ENCODE measurements at places on chromosomes 16 and 17. TPM values are rescaled to one million over a fixed set of nuclear protein-coding genes. Genes with fewer than 3 reads are reported as not detected.

DNA sequence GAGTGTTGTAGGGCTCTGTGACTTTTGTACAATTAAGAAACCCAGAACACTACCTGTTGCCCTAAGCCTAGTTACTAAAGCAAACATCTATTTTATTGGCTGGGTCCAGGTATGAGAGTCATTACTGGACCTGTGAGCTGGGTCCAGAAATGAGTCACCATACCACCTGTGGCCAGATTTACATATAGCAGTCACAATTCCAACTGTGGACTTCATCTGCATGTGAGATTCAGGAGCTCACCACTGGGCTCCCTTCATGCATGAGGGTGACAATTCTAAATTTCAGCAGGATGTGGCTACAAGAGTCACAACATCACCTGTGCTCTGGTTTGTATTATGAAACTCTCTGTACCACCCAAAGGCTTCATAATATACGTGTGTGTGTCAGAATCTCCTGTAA is 2038.0 kb downstream of the TP53TG3F start:
- no peaks in the 10 kb centered on the region for H3K4me1 ChIP-seq
- H3K4me3 ChIP-seq: no peak overlapping the region
- no peaks in the 10 kb centered on the region for H3K27me3 ChIP-seq
- no peaks in the 10 kb centered on the region for H3K36me3 ChIP-seq
- no peak overlapping the region for H3K27ac ChIP-seq

KRTAP4-9 gene
- not detected for total RNA-seq

DNA sequence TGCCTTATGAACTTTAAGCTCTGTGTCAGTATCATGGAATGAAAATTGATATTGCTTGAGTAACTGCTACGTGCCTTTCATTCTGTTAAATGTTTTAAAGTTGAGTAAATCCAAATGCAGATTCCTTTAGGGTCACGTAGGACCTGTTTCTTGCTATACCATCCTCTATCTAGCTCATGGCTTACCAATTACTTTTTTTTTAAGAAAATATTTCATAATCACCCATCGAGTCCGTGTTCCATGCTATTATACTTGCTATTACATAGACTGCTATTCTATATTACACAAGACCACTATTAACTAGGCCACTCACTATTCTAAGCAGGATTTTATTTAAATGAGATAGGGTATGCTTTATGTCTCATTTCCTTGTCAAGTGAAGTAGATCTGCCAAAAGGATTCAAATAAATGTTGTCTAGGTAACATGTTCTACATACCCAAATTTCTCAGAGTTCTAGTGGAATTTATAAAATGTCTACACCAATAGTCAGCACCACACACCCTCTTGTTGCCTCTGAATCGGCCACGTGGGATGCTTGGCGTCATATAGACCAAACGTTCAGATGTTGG is 11.9 kb downstream of the ANKFN1 start:
- H3K4me3 ChIP-seq: no peak overlapping the region
- no peaks in the 10 kb centered on the region for H3K36me3 ChIP-seq
- H3K27ac ChIP-seq: no peak overlapping the region
- H3K27me3 ChIP-seq: no peaks in the 10 kb centered on the region
- no peaks in the 10 kb centered on the region for H3K4me1 ChIP-seq

- H3K36me3 ChIP-seq: no peaks in the 10 kb centered on the region
- peaks cover 62% of the 10 kb centered on the region for H3K4me1 ChIP-seq
- H3K4me3 ChIP-seq: no peak overlapping the region
- DNase-seq: no peak
- no peaks in the 10 kb centered on the region for H3K27me3 ChIP-seq
These were observed 55.8 kb downstream of the ZFHX3 start for GRCh38 chr16:72992142-72992601.

CMTM1 gene
- 8.4 TPM for total RNA-seq

GRCh38 chr16:17213025-17213424 is 257.7 kb downstream of the XYLT1 start:
- no peaks in the 10 kb centered on the region for H3K27me3 ChIP-seq
- H3K4me1 ChIP-seq: no peaks in the 10 kb centered on the region

- no peaks in the 10 kb centered on the region for H3K36me3 ChIP-seq
- no peak overlapping the region for H3K4me3 ChIP-seq
- DNase-seq: peak; percentile 12
- H3K27ac ChIP-seq: no peak overlapping the region
- peaks cover 11% of the 10 kb centered on the region for H3K27me3 ChIP-seq
These were observed 313.1 kb upstream of the TNRC6C start for GRCh38 chr17:77645072-77646045.

DCAKD gene
- 21.8 TPM for total RNA-seq

DNA sequence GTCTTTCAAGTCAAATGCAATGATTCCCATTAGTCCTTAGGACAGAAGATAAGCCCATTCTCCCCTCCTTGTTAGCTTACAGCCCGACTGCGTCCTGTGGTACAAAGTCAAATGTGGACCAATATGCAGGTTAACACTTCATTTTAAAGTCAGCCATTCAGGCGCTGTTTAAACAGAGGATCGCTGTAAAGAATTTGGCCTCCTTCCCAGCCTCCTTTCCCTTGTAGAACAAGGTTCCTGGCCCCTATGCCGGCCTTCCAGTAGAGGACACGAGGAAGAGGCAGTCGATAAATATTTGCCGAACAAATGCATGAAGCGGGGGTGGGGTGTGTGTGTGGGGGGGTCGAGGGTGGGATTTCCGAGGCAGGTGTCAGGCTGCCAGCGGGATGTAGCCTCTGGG is 4.3 kb downstream of the SDK2 start:
- H3K4me1 ChIP-seq: peaks cover 14% of the 10 kb centered on the region
- peaks cover 36% of the 10 kb centered on the region for H3K27me3 ChIP-seq
- DNase-seq: no peak
- H3K27ac ChIP-seq: no peak overlapping the region

GRCh38 chr17:35189291-35189690 is 4.9 kb downstream of the SLC35G3 start:
- peaks cover 5% of the 10 kb centered on the region for H3K4me1 ChIP-seq
- no peak overlapping the region for H3K4me3 ChIP-seq
- H3K27ac ChIP-seq: no peak overlapping the region
- no peak for DNase-seq
- no peaks in the 10 kb centered on the region for H3K27me3 ChIP-seq

DNA sequence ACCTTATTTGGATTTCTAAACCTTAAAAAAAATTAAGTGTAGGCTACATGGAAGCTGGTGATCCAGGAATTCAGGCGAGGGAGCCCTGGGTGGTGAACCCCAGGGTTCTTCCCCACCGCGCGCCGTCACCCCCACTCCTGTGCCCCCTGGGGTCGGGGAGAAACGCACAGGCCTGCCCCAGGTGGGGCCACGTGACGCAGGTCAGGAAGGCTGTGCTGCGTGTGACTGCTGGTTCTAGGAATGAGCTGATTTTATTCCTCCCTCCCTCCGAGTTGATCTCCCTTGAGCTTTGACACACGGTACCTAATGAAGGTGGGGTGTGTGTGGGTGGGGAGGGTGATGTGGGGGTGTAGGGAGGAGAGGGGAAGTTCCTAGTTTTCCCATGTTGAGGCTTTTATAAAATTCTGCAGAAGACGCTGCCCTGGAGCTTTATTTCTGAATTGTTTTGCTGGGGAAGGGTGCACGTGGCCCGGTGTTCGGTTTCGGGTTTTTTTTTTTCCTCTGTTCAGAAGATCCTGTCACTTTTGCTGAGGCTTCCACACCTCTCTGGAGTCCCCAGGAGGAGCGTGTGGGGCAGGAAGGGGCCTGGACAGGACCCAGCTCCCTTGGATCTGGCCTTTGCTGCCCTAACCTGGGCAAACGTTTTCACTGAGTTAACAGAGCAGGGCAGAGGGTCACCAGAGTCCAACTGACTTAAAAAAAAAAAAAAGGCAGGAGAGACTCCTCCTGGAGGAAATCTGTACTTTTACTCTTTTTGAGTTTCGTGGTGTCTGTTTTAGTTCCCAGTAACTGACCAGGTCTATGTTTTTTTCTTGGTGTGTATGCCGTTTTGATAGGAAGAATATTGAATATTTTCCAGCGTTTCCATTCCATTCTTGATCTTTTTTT is 55.8 kb upstream of the GSE1 start:
- peak; percentile 80 for DNase-seq
- peak overlapping the region; percentile 95 for H3K27ac ChIP-seq
- peaks cover 48% of the 10 kb centered on the region for H3K4me1 ChIP-seq
- H3K27me3 ChIP-seq: no peaks in the 10 kb centered on the region
- no peaks in the 10 kb centered on the region for H3K36me3 ChIP-seq

DNA sequence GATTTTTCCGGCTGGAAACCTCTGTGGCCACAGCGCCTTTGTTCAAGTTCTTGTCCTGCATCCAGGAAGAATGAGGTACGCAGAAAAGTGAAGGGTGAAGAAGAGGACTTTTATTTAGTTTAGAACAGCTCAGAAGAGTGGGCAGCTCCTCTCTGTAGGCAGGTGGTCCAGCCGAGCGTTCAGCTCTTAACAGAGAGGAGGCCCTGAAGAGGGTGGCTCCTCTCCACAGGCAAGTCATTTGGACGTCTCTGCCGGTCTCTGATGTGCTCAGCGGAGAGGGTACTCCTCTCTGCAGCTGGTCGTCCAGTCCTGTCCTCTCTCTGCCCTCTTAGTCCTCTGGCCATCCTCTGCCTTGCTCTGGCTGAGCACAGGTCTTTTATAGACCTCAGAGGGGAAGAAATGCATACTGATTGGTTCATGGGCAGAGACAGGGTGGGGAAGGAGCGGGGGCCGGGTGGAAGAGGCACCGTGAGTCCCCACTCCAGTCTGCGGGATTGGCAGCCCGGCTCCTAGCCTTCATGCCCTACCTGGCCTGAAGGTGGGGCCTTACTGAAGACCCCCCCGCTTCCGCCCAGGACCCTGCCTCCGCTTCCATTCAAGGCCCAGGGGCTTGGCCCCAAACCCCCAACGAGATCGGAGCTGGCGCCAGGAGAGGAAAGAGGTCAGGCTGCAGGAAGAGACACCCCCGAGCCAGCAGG is 70.0 kb upstream of the NKD1 start:
- H3K27me3 ChIP-seq: peaks cover 7% of the 10 kb centered on the region
- no peaks in the 10 kb centered on the region for H3K36me3 ChIP-seq
- H3K4me1 ChIP-seq: no peaks in the 10 kb centered on the region
- H3K4me3 ChIP-seq: no peak overlapping the region

DNA sequence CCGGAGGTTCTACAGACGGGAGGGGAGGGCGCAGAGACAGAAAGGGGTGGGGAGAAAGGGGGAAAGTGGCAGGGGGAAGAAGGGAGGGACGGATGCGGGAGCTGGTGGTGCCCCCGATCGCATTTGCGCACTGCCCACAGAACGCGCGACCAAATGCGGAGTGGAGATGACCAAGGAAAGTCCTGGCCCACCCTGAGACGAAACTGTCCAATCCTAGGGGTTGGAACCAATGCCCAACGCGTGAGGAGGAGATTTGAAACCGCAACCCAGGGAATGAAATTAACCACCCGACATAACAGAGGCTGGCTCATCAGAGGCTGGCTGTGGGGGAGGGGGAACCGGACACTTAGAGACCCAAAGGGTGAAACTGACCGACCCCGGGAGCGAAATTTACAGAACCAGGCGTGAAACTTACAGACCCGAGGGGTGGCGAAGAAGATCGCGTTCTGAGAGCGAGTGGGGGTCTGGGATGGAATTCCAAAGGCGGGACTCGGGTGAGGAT is 1.4 kb downstream of the HES7 start:
- peaks cover 23% of the 10 kb centered on the region for H3K27me3 ChIP-seq
- no peak for DNase-seq
- H3K4me3 ChIP-seq: peak overlapping the region; percentile 67
- peaks cover 79% of the 10 kb centered on the region for H3K4me1 ChIP-seq
- H3K36me3 ChIP-seq: no peaks in the 10 kb centered on the region
- H3K27ac ChIP-seq: no peak overlapping the region

AXIN2 gene
- 63.6 TPM for total RNA-seq

IKZF3 gene
- total RNA-seq: 8.2 TPM

- no peaks in the 10 kb centered on the region for H3K27me3 ChIP-seq
- no peaks in the 10 kb centered on the region for H3K4me1 ChIP-seq
- no peak for DNase-seq
- no peaks in the 10 kb centered on the region for H3K36me3 ChIP-seq
- no peak overlapping the region for H3K27ac ChIP-seq
These were observed 146.1 kb downstream of the RAB11FIP4 start for GRCh38 chr17:31537565-31538011.

DNA sequence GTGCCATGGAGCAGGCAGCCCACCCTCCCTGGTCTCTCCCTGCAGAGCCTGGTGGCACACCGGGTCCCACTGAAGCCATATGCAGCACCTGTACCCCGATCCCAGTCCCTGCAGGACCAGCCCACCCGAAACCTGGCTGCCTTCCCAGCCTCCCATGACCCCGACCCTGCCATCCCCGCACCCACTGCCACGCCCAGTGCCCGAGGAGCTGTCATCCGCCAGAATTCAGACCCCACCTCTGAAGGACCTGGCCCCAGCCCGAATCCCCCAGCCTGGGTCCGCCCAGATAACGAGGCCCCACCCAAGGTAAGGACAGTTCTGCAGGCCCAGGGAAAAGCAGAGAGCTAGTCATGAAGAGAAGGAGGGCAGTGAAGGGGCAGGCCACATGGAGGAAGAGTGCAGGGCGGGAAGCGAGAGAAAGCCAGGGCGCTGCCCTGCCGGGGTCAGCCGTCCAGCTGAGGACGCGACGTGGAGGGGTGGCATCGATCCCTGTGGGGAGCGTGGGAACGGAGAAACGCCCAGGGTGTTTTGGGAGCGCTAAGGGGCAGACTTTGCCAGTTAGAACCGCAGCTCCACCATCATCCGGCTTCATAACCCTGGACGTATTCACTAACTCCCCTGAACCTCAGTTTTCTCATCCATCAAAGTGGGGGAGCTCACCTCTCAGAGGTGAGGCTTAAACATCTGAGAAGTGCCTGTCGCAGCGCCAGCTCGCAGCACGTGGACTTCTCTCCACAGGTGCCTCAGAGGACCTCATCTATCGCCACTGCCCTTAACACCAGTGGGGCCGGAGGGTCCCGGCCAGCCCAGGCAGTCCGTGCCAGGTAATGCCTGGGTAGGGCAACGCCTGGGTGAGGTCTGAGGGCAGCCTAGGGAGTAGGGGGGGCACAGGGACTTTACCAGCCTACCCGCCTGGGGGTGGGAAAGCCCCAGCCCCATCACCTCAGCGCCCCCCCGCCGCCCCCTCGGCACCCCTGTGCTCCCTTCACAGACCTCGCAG is 7.6 kb upstream of the C17orf107 start:
- H3K4me1 ChIP-seq: no peaks in the 10 kb centered on the region
- DNase-seq: no peak
- H3K36me3 ChIP-seq: peaks cover 91% of the 10 kb centered on the region
- no peak overlapping the region for H3K4me3 ChIP-seq
- no peaks in the 10 kb centered on the region for H3K27me3 ChIP-seq
- no peak overlapping the region for H3K27ac ChIP-seq

GRCh38 chr16:46808997-46809396 is 22.0 kb downstream of the C16orf87 start:
- H3K36me3 ChIP-seq: no peaks in the 10 kb centered on the region
- no peaks in the 10 kb centered on the region for H3K27me3 ChIP-seq
- no peaks in the 10 kb centered on the region for H3K4me1 ChIP-seq
- no peak for DNase-seq
- no peak overlapping the region for H3K27ac ChIP-seq

JPT2 gene
- total RNA-seq: 44.8 TPM
